ENCODE measurements at places on chromosomes 2 and 18.

DNA sequence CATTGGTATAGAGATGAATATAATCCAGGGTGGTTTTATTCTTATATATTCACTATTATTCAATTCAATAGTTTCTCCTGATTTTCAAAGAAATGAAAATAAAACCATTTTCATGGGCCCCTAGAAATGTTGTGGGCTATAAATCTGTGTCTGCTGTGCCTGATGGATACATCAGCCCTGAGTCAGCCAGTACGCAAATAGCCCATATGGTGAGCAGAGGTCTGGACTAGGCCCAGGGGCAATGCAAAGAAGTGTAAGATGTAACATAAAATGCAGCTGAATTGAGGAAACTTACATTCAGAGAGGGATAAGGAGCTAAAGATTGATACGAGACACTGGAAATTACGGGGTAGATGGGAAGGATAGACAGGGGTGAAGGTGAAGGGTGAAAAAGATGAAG lies 122.5 kb downstream of the MAIP1 start:
- DNase-seq = no peak

GRCh38 chr2:84212611-84213314 lies 246.3 kb downstream of the SUCLG1 start:
- no peak for DNase-seq

DNA sequence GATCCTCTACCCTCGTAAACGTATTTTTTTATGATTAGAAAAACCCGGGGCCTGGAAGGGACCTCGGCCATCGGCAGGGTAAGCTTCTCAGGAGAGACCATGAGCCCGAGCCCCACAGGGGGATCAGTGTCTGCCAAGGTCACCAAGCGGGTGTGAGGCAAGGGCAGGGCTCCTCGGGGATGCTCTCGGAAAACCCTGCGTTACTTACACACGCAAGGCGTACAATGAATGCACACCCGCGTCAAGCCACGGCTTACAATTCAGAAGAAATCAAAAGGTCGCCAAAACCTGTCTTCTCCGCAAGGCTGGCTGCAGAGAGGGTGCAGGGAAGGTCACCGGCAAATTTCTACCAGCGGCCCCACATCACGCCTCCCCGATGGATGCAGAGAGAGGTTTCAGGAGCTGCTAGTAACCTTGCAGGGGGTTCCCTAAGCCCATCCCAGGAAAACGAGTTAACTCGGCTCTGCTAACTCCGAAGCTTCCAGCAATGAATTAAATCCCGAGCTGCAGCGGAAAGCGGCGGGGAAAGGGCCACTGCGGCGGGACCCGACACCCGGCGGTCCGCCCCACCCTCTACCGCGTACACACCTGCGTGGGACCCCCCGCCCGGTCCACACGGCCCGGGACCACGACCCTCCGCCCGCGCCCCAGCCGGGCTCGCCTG lies 638 bp downstream of the ST3GAL5 start:
- peak; percentile 39 for DNase-seq

DNA sequence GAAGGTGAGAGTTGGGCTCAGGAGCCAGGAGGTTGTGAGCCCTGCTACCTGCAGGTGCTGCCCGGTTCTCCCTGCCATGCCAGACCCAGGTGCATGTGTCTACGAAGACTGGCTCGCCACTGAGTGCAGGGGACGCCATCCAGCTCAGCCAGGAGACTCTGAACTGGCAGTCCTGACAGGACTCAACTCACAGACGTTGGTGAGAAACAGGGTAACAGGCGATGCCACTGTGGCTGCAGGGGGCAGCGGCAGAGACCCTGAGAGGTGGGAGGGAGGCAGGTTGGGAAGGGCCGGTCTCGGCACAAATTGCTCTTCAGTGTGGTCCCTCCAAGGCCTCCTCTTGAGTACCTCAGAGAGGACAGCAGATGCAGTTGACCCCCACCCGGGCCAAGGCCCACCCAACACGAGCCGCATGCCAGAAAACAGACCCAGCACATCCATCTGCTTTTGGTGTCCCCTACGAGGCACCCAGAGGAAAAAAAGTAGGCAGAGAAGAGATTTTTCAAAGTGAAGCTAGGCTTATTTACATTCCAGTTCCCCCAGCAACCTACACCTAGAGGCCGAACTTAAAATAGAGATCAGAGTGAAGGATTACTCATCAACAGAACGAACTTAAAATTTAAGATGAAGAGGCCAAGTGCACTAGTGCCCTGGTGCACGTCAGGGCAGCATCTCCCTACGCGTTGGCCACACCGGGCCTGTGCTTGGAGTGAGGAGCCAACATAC lies 184.8 kb downstream of the SEPTIN10 start:
- DNase-seq = no peak

DNA sequence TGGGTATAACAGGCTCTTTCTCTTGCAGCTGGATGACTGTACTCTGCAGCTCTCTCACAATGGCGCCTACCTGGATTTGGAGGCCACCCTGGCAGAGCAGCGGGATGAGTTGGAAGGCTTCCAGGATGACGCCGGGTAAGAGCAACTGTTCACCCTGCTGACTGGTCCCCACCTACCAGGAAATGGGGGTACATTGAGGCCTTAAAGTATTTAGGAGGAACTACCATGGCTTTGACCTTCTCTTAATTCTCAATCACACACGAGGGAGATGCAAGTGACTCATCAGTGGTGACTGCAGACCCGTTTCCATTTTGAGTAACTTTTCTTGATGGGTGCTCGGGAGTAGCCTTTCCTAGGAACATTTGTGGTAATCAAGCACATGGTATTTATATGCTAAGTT lies 58.0 kb downstream of the FHOD3 start:
- DNase-seq = no peak

- DNase-seq = no peak
Observed at GRCh38 chr2:120393456-120393855, 47.5 kb downstream of the INHBB start.
